Kidney tubule cell (primary cell): ENCODE measurements at places on chromosomes 6 and 20.

DNA sequence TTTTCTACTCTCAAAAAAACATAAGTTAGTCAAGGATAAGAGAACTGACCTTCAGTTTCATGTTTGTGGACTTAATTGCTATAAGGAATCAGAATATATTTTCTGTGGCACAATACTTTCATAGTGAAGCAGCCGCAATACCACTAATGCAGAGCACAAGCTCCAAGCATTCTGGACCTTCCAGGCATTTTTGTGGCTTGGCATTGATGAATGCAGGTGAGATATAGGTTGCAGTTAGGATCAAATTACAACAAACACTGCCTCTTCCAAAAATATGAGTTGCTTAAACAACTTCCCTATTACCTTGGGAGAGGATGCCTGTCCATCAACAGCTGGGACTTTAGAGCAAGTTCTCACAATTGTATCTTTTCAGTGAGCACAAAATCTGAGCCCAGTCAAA is 162.8 kb upstream of the RSPO3 start:
- DNase-seq, result no peak

GRCh38 chr6:24960991-24961475 is 25.3 kb upstream of the RIPOR2 start:
- no peak for DNase-seq

- no peak for DNase-seq
These were observed 32.3 kb downstream of the IRF4 start for GRCh38 chr6:423799-424345.

GRCh38 chr20:56424931-56425330 is 12.9 kb downstream of the CASS4 start:
- no peak for DNase-seq

DNA sequence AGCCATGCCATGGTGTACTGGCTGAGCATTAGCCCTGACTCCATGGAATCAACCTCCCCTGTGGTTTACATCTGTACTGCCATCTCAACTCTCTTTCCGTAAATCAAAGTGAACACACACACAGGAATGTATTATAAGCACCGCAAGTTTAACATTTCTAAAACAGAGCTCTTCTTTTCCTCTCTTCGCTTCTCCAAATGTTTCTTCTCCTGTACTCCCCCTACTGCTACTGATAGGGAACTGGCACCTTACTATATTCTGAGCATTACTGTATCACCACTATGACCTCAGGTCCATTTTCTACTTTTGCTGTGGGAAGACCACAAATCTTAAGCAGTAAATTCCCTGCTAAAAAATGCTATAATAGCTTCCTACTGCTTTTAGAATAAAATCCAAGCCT is 101.2 kb downstream of the NUS1 start:
- DNase-seq, result no peak

GRCh38 chr6:164415832-164416563 is 893.4 kb downstream of the C6orf118 start:
- DNase-seq, result no peak

DNA sequence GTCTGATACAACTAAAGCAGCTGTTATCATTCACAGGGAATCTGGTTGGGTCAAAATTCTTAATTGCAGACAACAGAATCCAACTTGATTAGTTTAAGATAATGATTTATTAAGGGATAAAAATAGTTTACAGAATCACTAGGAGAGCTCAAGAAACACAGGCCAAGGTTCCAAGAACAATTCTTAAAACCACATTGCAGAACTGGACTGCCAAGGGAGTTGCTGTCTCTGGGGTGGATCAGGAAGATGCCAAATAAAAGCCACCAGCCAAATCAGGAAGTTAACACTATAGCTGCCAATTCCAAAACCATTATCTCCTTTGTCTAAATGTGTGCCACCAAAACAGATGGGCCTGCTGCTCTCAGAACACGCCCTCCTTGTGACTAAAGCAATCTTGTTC is 53.7 kb downstream of the NUDT3 start:
- no peak for DNase-seq

DNA sequence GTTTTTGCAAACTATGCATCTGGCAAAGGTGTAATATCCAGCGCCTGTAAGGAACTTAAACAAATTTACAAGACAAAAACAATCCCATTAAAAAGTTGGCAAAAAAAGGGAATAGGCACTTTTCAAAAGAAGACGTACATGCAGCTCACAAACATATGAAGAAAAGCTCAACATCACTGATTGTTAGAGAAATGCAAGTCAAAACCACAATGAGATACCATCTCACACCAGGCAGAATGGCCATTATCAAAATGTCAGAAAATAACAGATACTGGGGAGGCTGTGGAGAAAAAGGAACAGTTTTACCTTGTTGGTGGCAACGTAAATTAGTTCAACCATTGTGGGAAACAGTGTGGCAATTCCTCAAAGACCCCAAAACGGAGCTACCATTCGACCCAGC is 54.2 kb downstream of the TSBP1 start:
- no peak for DNase-seq

GRCh38 chr20:61306937-61307475 is 54.9 kb downstream of the CDH4 start:
- no peak for DNase-seq

DNA sequence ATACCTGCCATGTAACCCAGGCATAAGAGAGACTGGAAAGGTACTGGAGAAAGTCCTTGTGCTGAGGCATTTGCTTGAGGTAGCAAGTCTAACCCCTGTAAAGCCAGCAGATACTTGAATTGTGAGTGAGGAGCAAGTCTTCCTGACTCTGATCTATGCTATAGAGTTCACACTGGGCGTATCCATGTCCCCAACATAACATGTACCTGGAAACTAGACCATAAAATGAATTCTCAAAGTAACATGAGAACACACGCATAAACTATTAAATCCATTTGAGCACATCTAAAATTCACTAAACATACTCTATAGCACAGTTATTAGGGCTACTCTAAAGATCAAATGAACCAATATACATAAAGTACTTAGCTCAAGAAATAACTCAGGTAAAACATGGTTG is 2.0 kb downstream of the NHSL1 start:
- no peak for DNase-seq

DNA sequence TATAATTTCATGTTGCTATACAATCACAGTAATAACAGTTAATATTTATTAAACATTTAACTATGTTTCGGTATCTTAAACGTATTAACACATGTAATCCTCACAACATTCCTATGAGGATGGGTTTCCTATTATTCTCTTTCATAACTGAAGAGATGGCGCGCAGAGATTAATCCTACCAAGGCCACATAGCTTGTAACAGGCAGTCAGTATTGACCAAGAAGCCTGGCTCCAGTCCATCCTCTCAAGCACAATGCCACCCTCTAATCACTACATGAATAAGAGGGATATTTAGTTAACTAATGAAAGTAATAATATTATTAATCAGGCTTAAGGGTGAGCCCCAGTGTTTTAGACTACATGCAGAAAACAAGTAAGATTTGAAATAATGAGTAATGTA is 149.7 kb upstream of the SIM1 start:
- no peak for DNase-seq

GRCh38 chr20:44768854-44769480 is 23.3 kb downstream of the KCNK15 start:
- peak; percentile 2 for DNase-seq

DNA sequence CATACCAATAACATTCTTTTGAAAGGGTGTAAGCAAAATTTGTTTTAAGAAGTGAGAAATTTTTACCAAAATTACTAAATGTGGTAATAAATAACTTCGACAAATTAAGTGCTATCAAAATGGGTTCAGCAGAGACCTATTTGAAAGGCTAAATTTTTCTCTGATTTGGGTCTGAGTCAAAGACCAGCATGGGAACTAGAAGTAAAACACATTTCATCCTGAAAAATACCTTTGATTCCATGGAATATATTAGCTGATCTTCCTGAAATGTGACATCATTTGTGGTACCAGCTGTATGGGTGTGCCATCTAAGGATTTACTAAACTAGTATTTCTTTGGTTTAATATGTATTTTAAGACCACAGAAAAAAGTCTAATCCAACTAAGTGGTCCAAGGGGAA is 63.6 kb downstream of the BLOC1S5 start:
- DNase-seq, result no peak

DNA sequence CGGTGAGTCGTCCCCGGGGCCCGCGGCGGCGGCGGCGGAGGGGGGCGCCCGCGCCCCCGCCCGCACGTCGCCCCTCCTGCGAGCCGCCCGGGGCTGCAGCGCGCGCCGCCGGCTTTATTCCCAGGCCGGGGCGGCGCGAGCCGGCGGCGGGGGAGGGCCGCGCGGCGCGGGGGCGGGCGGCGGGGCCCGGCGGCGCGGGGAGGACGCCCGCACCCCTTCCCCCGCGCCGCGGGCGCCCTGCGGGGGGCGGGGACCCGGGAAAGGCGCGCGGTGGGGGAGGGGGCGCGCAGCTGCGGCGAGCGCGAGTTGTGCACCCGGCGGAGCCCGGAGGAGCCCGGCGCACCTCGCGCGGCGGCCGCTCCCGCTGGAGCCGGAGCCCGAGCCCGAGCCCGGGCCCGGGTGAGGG is 646 bp downstream of the HMGA1 start:
- peak; percentile 26 for DNase-seq

DNA sequence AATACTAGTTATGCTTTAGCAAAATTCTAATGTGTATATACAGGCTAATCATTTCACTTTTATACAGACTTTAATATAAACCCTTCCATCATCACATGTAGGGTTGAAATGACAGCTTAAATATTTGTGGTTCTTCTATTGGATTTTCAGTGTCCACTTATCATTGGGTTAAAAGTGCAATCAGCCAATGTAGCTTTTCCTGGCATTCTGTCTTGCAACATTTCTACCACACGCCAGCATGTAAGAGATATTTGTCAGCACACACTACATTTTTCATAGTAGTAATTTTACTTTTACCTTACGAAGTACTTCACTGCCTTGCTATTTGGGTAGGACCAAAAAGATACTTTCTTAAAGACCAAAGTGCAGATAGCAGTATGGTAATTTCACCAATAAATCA is 252.0 kb downstream of the TBX18 start:
- no peak for DNase-seq

GRCh38 chr6:27091661-27092315 is 155.7 kb upstream of the PRSS16 start:
- DNase-seq, result peak; percentile 97

DNA sequence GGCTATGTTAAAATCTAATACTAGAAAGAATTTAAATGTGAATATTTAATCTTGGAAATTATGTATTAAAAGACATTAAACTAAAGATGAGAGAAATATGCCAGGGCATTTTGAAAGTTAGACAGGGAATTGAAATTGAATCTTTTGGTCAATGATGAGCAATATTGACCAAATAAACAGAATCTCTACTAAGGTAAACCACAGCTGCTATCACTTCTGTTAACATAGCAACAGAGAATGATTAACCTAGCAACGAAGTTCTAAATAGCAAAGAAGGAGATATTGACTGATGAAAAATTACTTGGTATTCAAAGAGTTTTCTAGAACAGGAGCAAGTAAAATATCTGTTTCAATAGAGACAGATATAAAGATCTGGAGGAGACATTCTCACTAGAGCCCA is 45.2 kb upstream of the RSPO3 start:
- DNase-seq, result no peak

- no peak for DNase-seq
These were observed 87.8 kb downstream of the PLEKHG1 start for GRCh38 chr6:150687508-150687907.

GRCh38 chr6:70225055-70225454 is 77.8 kb downstream of the COL9A1 start:
- DNase-seq, result no peak

DNA sequence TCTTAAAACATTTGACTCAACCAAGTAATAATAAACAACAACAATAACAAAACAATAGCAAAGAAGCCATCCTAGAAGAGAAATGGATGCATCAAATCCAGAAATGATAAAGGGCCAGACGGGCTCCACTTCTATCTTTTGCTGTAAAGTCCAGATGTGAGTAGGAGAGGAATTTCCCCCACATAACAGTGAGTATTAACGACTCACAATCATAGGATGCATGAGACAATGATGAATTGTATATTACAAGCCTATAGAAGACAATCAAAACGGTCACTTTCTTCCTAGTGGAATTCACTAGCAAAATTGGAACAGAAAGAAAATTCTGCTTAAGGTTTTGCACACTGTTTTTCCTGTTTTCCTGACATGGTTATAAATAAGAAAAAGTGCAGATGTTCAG is 97.0 kb upstream of the PREP start:
- DNase-seq, result no peak

- no peak for DNase-seq
These were observed 11.4 kb downstream of the PPIL6 start for GRCh38 chr6:109428889-109429477.

DNA sequence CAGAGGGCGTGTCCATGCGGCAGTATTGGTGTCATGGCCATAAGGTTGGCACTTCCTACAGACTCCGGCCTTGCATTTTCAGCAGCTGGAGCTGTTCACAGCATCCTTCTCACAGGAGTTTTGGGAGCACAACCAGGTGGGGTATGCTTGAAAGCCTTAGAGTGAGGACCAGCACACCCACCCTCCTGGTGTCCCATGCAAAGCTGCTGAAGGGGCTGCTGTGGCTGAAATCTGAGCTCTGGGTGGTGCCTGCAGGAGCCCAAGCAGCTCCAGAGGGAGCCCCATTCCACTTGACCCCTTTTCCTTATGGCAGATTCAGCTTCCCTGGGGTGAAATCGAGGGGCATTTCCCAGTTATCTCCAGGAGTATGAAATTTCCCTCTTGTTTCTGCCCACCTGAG is 74.0 kb upstream of the BHLHE23 start:
- DNase-seq, result no peak

DNA sequence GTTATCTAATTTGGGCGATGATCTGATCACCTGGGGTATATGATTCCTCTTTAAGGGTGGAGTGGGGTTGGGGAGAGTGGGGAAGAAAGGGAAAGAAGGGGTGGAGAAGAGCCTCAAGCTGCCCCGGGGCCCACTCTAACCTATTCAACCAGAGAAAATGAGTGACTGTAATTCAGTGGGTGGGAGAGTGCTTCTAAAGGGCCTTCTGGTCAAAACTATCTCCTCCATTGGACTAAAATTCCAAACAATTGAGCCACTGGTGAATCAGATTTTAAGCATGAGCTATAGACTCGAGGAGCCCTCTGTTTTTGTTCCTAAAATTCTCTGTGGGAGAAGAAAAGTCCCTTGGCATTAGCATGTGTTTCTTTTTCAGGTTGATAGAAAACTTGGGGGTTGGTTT is 296.8 kb downstream of the CLIC5 start:
- DNase-seq, result peak; percentile 55
